ENCODE measurements at places on chromosomes 4 and X.

- no peak for DNase-seq
These were observed 108.3 kb downstream of the JADE1 start for GRCh38 chr4:128917781-128918180.

DNA sequence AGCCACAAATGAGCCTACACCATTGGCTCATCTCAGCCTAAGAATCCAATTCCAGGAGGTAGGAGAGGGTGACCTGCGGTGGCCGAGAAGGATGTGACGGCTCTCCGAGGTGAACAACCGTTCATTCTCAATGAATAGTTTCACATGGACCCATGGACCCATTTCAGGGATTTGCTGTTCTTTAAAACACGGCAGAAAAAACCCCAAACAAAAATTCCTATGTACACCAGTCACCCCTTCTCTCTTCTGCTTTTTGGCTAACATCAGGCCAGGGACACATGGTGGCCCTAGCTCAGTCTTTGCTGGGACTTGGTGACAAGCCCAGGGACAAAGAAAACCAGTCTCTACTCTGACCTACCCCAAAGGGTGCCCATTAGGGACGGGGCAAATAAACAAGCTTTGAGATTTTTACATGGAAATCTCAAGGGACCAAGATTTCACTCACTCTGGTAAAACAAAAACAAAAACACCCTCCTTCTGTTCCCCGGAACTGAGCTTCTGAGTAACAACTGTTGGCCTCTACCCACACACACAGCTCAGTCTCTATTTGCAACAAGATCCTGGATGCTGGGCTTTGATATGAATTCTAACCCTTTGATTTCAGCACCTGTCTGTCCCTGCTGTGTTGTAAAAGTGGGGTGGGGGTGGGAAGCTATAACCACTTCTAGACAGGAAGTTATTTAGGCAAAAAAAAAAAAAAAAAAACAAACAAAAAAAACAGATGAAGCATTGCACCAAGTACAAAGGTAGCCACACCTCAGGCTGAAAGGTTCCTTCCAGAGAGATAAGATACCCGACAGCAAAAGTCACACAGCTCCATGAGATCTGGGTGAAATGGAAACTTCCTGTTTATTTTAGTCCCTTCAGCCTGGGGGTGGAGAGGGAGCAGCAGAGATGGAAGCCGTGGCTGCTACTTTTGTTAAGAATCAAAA is 49.0 kb downstream of the DDX3X start:
- no peak for DNase-seq

- DNase-seq, result no peak
These were observed 99.9 kb downstream of the AREG start for GRCh38 chr4:74544655-74545361.

DNA sequence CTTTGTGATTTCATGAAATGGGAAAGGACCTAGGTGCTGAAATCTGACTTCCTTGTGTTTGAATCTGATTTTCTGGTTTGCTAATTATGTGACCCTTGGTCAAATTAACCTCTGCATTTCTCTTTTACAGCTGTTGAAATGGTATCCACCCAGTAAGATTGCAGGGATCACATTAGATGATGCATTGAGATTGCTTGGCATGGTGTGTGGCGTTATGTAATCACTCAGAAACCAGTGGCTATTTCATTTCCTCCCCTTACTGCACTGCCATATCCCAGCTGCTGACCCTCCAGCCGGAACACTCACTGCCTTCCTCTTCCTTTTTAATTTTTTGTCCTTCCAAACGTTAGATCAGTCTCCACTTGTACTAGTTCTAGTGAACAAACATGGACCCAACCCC is 79.0 kb downstream of the KLHL8 start:
- DNase-seq, result no peak

DNA sequence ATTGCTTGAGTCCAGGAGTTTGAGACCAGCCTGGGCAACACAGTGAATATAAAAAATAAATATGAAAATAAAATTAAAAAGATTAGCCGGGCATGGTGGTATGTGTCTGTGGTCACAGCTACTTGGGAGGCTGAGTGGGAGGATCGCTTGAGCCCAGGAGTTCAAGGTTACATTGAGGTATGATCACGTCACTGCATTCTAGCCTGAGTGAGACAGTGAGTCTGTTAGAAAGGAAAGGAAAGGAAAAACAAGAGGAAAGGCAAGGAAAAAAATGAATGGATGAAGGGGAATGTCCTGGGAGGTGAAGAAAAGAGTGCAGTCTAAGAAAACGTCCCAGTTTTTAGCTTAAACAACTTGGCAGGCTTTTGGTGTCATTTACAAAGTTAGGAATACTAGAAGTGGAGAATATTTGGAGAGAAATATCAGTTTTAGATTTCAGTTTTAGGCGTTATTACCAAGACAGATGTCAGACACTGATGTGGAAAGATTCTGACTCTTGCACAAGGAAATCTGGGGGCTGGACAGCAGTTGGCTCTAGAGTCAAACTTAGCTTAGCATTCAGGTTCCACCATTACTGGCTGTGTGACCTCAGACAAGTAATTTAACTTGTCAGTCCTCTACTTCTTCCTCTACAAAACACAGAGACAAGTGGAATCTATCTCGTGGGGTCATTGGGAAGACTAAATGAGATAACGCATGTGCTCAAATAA is 139.0 kb downstream of the TSPAN5 start:
- DNase-seq, result no peak

DNA sequence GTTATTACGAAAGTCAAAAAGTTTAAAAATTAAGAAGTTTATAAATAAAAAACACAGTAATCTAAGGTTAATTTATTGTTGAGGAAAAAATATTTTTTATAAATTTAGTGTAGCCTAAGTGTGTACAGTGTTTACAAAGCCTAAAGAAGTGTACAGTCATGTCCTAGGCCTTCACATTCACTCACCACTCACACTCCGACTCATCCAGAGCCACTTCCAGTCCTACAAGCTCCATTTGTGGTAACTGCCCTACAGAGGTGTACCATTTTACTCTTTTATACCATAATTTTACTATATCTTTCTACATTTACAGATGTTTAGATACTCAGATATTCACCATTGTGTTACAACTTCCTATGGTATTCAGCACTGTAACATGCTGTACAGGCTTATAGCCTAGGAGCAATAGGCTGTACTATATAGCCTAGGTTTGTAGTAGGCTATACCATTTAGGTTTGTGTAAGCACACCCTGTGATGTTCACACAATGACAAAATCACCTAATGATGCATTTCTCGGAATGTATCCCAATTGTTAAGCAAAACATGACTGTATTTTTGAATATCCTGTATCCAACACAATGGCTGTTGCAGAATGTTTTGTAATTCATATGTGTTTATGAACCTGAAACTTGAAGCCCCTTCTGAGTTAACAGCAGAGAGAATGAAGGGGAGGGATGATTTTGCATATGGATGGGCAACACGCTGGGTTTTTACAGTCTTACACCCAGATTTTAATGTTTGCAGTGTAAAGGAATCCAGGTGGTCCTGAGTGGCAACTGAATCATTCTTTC is 3.1 kb downstream of the PPBP start:
- DNase-seq, result no peak

GRCh38 chr4:70680934-70681333 is 7.4 kb upstream of the UTP3 start:
- DNase-seq, result no peak

DNA sequence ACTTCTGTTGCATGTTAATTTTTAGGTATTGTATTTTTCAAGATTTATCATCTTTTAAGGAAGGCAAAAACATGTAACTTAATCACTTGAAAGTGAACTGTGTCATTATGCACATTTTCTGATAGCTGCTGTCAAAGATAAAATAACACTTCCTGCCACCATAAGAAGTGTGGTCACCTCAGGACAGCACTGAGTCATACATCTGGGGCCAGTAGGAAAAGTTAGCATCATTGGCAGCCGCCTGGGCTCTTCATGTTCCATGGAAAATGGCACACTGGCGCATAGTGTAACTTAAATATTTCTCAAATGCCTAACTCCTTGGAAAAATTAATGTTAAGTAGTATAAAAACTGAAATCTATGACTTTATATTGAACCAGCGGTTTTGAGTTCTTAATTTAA is 24.2 kb downstream of the CNKSR2 start:
- DNase-seq, result no peak

- DNase-seq, result no peak
These were observed 72.5 kb downstream of the QRFPR start for GRCh38 chr4:121308328-121308663.

DNA sequence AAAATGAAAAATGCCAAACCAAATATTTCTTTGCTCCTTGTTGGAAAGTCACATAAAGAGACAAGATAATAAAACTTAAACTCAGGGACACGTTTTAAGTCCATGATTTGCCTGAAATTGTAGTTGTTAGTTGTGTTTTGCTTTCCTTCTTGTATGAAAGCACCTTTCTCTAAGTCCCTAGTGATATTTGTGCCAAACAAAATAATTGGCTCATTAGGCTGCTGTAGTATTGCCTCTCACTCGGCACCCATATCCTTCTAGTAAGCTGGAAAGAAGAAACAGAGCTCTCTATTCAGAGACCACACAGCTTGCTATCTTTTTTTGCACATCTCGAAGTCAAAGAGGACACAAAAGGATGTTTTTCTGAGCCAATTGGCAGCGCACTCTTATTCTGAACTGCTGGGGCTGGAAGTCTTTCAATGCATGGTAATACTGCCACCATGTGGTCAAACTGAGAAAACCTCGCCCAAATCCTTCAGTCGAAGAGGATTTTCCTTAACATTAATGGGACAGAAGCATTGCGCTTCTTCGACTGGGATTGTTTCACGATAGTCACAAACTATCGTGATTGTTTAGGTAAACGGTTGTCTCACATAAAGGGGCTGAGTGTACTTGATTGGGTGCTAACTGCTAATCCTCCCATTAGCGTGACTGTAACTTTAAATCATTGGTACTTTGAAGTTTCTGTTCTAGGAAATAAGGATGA is 571.9 kb upstream of the LCORL start:
- peak; percentile 30 for DNase-seq

DNA sequence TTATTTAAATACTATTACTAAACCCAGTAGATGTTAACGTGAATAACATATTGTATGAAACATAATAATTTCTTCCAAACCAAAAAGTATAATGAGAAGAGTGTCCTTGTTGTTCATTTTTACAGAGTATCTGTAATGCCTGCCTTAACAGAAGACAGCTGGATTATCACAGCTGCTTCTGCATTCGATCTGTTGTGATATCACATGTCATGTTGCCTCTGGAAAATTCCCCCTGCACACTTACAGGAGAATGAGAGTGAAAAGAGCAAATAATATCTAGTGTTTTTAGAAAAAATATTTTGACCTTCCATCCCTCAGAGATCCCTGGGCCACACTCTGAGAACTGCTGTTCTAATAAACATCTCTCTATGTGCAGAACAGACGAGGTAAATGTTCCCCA is 240.1 kb upstream of the NOCT start:
- no peak for DNase-seq

- DNase-seq, result no peak
These were observed 10.6 kb downstream of the UGT2B4 start for GRCh38 chr4:69485130-69485529.

GRCh38 chr4:154314248-154314647 is 177.4 kb downstream of the DCHS2 start:
- no peak for DNase-seq

GRCh38 chrX:133670383-133670782 is 255.1 kb upstream of the GPC4 start:
- DNase-seq, result no peak

GRCh38 chr4:25859429-25860148 is 3.2 kb downstream of the SEL1L3 start:
- DNase-seq, result no peak

- no peak for DNase-seq
These were observed 111.9 kb downstream of the SORBS2 start for GRCh38 chr4:185700048-185700447.

DNA sequence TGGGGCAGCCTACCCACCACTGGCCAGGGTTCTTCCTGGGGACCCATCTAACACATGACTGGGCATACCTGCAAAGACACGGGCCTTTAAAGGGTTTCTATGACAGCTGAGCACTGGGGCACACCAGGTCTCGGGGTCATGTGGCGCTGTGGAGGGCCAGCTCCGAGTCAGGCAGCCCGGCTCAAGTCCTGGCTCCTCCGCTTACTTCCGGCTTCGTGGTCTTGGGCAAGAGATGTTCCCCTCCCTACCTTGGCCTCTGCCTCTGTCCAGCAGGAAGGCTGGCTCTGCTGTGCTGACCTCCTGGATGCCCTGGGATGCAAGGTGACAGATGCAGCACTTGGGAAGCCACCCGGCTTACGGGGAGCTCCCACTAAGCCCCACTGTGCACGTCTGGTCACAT is 37.6 kb downstream of the HTRA3 start:
- no peak for DNase-seq

GRCh38 chrX:14948691-14949090 is 75.5 kb downstream of the MOSPD2 start:
- no peak for DNase-seq

GRCh38 chr4:77450006-77450405 is 155.6 kb upstream of the CXCL13 start:
- DNase-seq, result no peak

GRCh38 chr4:108396900-108397497 is 223.4 kb upstream of the RPL34 start:
- DNase-seq, result no peak

DNA sequence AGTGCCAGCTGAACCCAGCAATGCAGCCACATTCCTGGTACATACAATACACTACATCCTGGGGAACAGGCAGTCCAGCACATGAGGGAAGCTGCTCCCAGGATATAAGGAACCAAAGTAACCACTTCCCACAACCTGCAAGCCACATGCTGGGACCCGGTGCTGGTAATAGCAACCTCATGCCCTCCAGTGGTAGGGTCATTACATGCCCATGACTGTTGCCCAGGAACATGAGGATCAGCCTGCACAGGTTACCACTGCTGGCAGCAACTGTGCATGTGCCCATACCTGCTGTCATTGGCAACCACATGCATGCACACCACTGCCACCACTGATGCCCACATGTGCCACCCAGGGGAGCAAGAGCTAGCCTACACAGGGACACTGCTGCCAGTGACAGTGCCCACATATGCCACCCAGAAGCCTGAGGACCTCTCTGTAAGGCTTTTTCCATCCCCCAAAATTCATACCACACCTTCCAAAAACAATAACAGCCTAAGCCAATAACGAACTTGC is 1982.5 kb downstream of the ARAP2 start:
- no peak for DNase-seq

DNA sequence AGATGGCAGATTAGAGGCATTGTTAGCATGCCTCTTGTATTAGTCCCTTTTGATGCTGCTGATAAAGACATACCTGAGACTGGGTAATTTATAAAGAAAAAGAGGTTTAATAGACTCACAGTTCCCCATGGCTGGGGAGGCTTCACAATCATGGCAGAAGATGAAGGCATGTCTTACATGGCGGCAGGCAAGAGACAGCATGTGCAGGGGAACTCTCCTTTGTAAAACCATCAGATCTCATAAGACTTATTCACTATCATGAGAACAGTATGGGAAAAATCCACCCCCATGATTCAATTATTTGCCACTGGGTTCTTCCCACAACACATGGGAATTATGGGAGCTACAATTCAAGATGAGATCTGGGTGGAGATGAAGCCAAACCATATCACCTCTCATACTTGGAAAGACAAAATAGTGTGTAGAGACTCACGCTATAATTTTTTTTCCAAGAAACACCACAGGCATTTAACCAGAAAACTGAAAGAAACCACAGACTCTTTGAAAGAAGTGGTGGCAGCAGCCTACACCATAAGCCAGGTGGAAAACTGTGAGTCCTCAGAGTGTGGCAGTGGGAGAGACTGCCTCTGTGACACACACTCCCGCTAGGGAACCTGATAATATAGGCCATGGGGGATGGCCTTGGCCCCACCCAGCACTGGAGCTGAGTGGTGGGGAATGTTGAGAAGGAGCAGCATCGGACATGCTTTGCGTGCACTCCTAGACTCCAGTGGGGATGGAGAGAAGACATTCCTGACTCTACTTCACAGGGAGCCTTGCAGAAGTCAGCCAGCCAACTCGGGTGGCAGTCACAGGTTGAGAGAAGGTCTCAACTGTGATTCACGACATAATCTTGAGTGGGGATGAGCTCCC is 51.5 kb downstream of the SLC2A9 start:
- no peak for DNase-seq
